ENCODE measurements at places on chromosomes 1 and 21. TPM values are rescaled to one million over a fixed set of nuclear protein-coding genes. Genes with fewer than 3 reads are reported as not detected.

Gene MTR
- 34.6 TPM for total RNA-seq

Gene ARV1
- 21.7 TPM for total RNA-seq

Gene CD1D
- 1.6 TPM for total RNA-seq

Gene UTS2
- 0.42 TPM for total RNA-seq

Gene NHLH1
- not detected for total RNA-seq

Gene GPA33
- not detected for total RNA-seq

Gene S100A4
- total RNA-seq, result 135 TPM

Gene BGLAP
- total RNA-seq, result 0.54 TPM

Gene HES2
- not detected for total RNA-seq

Gene HEATR1
- 23.8 TPM for total RNA-seq

Gene FMO5
- 1.1 TPM for total RNA-seq

Gene USP24
- total RNA-seq, result 48.1 TPM

Gene TAS1R1
- total RNA-seq, result not detected

Gene TMPRSS3
- 0.52 TPM for total RNA-seq

Gene KCNJ10
- total RNA-seq, result not detected

Gene LENEP
- total RNA-seq, result not detected

All from gastroesophageal sphincter (tissue), 4 donors.